ENCODE measurements at places on chromosomes 1 and 21.

DNA sequence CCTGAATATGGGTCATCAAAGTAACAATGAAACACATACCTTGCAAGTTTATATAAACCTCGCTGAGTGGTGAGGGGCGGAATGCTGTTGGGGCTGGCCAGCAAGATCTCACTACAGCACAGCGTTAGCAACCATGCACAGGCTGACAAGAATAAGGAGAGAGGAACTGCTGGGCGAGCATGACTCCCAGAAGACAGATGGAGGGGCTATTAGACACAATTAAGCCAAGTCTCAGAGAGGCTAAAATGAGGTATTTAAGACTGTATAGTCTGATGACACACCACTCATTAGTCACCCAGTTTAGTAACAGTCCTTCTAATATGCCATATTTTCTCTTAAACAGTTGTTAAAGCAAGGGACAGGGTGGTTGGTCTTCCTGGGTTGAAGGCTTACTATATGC is 340.2 kb upstream of the NR5A2 start:
- peak; percentile 20 for DNase-seq

GRCh38 chr1:156493742-156494141 is 6.8 kb downstream of the MEF2D start:
- no peak for DNase-seq

GRCh38 chr1:201827321-201828216 is 1.4 kb upstream of the IPO9 start:
- DNase-seq, result peak; percentile 47

DNA sequence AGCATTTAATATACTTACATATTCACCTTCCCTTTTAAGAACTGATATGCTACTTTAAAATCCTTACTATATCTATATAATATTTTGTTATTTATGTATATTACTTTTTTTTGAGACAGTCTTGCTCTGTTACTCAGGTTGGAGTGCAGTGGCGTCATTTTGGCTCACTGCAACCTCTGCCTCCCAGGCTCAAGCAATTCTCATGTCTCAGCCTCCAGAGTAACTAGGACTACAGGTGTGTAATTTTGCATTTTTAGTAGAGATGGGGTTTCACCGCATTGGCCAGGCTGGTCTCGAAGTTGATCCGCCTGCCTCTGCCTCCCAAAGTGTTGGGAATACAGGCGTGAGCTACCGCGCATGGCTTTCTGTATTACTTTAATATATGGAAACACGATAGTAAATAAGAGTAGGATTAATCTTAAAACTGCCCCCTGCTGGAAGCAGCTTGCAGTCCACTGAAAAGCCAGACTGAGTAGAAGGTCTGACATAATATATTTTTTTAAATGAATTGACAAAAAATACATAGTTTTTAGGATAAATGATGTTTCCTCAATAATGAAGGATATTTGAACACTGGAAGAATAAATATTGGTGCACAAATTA is 24.4 kb downstream of the RCAN3 start:
- peak; percentile 21 for DNase-seq

GRCh38 chr1:30052178-30052577 is 671.2 kb downstream of the MATN1 start:
- DNase-seq, result no peak

GRCh38 chr1:185442050-185442449 is 125.0 kb upstream of the IVNS1ABP start:
- peak; percentile 32 for DNase-seq

GRCh38 chr1:205561501-205562203 is 57.2 kb downstream of the CDK18 start:
- no peak for DNase-seq

DNA sequence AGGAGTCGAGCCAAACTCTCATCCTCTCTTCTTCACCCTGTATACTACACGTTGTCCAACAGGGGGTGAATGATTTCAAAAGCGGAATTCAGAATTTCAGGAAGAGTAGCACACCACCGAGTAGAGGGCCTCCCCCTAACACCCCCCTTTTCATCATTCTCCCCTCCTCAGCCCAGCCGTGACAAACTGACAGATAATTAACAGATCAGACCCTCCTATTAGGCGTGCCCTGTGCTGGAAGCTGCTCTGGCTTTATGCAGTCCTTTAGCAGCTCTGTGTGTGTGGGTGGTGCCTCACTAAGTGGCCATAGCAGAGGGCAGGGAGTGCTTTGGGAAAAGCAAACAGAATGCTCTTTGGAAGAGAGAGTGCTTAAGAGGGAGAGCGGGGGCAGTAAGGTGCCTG is 44.3 kb downstream of the PEX14 start:
- DNase-seq, result no peak

- no peak for DNase-seq
These were observed 67.0 kb downstream of the KIF26B start for GRCh38 chr1:245221805-245222204.

DNA sequence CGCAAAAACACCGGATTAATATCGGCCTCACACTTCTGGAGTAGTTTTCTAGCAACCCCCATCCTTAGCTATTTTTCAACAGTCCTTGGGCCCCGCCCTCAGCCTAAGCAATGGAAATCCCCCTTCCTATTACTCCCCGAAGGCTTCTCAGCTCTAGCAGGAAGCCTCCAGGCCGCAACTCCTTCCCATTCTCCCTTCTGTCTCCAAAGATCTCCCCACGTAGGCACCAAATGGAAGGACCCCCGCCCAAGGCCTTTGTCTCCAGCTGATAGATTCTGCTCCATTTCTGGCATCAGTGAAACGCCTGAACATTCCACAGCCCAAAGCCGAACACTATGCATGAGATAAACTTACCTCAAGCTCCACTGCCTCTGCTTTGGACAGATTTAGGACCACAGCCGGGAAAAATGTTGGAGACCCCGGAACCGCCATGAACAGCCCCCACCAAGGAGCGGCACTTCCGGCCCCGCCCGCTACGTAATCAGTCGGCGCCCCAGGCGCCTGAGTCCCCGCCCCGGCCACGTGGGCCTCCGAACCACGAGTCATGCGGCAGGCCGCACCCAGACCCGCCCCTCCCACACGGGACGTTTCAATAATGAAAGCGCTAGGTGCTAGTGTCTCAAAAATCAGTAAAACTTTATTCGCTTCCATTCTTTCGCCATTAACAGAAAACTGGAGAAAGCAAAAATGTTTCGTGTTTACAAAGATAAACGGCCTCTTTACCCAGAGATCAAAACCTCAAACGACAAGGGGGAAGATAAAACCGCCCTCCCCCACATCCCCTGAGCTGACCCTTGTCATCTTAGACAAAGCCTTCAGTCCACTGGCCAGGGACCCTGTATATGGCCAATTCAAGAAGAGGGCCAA is at the start of gene NRAS:
Gene NRAS, minus strand, starts transcription at position 468 of the 867 bp plus-strand sequence. CDS start 611 bp downstream, outside the sequence.
- peak; percentile 89 for DNase-seq

- no peak for DNase-seq
These were observed 29.4 kb downstream of the VPS26C start for GRCh38 chr21:37237764-37238163.

DNA sequence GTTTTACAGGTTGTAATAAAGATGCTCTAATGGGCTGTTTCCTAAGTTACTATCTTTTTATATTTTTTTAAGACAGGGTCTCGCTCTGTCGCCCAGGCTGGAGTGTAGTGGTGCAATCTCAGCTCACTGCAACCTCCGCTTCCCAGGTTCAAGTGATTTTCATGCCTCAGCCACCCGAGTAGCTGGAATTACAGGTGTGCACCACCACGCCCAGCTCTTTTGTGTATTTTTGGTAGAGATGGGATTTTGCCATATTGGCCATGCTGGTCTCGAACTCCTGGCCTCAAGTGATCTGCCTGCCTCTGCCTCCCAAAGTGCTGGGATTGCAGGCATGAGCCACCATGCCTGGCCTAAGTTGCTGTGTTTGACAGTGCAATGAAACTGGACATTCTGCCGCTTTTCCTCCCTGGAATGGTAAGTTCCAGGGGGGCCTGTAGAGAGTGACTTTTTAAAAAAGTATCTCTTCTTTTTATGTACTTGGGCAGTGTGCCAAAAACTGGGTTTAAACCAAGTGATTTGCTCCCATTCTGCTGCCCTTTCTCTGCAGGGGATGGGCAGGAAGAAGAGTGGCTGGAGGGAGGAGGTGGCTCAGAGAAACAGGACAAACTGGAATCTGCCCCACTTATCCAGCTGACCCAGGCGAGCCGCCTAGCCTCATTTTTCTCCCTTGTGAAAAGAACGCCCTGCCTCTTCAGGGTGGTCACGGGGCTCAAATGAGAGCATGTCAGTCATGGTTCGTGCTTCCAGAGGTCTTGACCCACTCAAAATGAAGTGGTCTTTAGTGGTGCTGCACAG is 2.3 kb downstream of the SLC37A1 start:
- no peak for DNase-seq

DNA sequence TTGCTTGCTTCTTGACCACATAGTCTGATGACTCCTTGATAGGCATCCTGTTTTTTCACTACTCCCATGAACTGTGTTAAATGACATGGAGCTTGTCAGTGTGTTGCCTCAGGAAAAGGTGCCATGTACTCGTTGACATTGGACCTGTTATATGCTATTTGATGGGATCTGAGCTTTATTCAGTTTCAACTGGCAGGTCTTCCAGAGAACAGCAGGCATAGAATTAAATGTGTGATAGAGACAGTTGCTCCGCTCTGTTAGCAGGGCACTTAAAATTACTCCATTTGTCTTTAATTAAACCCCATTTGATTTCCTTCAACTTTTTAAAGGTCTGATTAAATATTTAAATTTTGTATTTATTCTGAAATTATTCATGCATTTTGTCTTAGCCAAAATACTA is 189.7 kb upstream of the ADGRL4 start:
- DNase-seq, result no peak

DNA sequence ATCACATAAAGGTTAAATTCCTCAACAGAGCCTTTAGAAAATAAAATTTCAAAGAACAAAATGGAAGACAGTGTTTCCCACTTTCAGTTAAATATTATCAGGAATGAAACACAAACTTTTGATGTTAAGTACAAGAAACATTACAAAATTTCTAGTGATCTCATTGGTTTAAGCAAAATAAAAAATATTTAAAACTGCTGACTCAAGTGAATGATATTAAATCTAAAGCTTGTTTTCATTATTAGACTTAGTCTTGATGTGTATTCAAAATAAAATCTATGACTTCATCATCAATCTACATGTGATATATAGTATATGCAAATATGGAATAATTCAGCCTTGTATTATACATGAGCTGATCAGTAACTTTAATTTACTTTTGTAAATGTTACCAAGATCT is 584.9 kb downstream of the PTBP2 start:
- no peak for DNase-seq

DNA sequence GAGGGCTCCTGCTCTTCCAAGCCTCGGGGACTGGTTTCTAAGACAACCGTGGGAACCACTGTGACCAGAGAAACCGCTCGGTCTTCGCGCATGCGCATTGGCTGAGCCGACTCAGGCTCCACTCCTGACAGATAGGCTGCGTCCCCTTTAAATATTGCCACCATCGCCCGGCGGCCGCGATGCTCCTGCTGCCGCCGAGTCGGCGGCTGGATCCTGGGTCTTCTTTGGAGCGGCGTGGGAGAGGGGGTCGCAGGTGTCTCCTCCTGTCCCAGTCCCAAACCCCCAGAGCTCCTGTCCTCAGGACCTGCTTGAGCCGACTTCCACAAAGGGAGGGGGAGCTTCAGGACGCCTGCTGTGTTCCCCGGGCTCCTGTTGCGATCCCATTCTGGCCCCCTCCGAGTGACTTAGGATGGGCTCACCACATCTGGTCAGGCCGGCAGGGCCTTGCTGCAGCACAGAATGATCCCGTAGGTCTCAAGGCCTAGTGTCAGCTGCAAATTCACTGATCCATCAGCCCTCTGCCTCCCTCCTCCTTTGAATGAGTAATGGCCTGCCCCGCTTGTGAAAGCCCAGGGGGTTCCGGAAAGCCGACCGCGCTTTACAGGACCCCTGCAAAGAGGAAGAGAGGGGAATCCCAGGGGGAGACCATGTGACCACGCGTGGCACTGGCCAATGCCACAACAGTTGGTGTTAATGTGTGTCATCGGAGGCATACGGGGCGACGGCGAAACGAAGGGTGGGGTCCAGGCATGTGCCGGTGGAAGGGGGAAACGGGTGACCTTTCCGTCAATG is 683.2 kb upstream of the TPTE start:
- DNase-seq, result no peak

- DNase-seq, result peak; percentile 87
These were observed 7.6 kb upstream of the AADACL4 start for GRCh38 chr1:12636098-12636950.

DNA sequence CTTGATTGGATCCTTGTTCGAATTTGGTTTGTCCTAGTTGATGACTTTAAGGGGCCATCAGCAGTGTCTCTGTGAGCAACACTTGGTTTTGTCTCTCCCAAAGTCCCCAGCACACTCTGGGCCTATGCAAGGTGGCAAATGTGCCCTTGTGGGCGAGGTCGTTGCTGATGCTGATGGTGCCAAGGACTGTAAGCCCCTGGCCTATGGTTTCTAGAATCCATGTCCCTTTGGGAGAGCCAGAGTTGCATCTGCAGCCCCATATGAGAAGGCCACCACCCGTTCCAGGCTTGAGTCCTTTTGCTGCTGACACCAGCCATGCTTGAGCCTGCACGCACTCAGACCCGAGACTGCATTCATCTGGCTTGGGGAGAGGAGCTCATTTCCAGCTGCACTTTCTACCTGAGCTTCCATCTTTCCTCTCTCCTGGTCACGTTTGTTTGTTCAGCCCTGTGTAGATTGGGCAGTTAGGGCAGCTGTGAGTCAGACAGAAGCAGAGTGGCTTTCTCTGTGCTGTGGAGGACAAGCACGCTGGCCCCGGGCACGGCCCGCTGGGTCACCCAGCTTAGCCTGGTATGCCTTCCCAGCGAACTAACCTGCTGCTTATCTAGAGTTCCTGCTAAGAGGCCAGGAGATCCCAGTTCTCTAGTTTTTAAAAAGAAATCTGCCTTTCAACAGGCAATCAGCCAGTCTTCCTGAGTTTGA is 52.1 kb upstream of the CSF3R start:
- DNase-seq, result no peak

DNA sequence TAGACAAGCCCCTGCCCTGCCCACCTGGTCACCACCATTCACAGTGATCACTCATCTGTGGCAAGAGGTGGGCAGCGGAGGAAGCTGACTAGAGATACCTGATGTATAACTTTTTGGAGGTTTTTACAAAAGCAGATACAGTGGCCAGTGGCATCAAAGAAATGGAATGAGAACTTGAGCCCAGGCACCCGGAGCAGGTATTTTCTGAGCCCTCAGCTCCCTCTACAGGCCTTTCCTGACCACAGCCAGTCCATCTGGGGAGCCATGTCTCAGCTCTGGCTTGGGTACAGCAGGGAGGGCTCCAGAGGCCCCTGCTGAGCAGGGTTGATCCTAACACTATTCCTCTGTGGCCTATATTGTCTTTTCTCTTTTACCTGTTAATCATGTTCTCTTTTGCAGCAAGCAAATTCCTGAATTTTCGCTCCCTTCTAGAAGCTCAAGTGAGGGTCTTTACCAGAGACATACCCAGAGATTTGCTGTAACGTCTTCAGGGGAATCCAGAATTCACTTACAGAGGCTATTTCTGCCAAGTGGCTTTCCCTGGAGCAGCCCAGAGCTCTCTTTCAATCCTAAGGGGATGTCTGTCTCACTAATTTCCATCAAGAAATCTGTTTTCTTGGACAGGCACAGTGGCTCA is 27.3 kb downstream of the GPR157 start:
- peak; percentile 78 for DNase-seq

- DNase-seq, result no peak
These were observed 633.2 kb upstream of the NEGR1 start for GRCh38 chr1:72915581-72915980.

- peak; percentile 50 for DNase-seq
These were observed 32.0 kb downstream of the NTPCR start for GRCh38 chr1:232982238-232982944.

Measured in fibroblast of the aortic adventitia (primary cell).